ENCODE measurements at places on chromosomes 3 and 15.

GRCh38 chr3:69433121-69433968 is 47.5 kb upstream of the FRMD4B start:
- no peak for DNase-seq

DNA sequence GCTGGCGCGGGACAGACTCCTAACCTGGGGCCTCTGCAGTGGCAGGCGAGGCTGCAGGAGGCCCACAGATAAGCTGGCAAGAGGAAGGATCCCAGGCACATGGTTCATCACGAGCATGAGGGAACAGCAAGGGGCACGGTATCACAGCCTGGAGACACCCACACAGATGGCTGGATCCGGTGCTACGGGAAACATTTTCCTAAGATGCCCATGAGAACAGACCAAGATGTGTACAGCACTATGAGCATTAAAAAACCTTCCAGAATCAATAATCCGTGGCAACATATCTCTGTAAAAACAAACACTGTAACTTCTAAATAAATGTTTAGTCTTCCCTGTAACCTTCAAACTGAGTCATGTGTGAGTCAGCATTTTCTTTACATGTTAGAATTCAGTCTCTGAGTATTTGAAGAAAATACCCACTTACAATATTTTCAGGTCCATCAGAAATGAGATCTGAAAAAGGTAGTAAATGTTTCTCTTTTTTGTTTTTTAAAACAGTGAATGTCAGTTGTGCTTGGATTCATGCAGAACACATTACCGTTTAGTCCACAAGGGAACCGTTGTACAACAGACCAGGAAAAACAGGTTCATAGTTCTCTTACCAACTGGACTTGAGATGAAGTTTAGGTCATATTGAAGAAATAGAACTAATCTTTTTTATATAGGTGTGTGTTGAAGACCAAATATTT is 75.9 kb downstream of the BOC start:
- DNase-seq: peak; percentile 30

DNA sequence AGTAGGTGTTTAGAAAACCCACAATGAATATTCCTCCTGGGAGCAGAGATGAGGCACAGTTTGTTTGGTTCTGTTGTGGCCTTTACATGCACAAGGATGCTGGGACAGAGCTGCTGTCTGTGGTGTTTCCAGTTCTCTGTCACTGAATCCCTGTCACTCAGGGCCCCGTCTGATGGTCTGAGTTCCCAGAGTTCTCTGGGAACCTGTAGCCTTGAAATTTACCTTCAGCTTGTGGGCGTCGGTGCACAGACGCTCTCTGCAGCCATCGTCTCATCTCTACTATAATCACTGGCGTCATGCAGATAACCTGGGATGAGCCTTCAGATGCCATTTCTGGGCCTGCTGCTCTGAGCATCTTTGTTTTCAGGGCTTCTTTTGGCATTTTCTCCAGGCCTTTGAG is 81.9 kb downstream of the LRRK1 start:
- DNase-seq: no peak

DNA sequence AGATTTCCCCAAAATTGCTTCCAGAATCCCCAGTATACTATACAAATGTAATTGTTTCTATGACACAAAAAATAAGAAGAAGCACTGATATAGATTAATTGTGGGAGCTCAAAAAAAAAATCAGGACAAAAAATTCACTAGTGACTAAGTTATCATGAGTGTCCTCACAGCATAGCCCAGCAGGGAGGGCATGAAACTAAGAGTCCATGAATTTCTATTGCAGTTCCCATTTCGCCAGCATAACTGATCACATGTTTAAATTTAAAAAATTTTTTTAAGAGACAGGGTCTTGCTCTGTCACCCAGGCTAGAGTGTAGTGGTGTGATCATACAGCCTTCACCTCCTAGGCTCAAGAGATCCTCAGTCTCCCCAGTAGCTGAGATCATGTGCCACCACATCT is 10.6 kb downstream of the NCEH1 start:
- peak; percentile 55 for DNase-seq

DNA sequence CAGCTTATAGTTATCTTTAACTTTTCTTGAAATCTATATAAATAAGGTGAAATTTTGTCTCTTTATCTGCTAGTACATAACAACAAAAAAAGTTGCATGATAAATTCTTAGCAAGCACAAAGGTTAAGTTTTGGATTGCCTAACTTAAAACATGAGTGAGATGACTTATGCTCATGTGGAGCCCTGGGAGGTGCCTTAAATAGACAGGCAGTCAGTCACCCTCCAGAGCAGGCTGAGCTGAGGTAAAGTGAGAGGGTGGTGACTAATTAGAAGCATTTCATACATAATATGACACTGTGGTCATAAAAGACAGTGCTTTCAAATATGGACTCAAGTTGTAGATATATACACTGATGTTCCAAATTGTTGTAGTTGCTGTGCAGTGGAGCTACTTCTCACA is 14.6 kb upstream of the MME start:
- peak; percentile 91 for DNase-seq

- DNase-seq: peak; percentile 68
Observed at GRCh38 chr3:71906976-71907375, 122.0 kb upstream of the PROK2 start.

DNA sequence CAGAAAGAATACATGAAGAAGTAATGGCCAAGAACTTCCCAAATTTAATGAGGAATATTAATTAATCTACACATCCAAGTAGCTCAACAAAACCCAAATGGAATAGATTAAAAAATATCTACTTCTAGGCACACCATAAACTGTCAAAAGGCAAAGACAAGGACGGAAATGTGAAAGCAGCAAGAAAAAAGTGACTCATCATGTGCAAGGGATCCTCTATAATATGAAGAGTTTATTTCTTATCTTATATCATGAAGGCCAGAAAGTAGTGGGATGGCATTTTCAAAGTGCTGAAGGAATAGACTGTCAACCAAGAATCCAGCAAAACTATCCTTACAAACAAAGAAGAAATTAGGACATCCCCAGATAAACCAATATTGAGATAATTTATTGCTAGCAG is 73.9 kb upstream of the PRICKLE2 start:
- DNase-seq: no peak

GRCh38 chr15:37619358-37620042 is 314.9 kb upstream of the TMCO5A start:
- no peak for DNase-seq

GRCh38 chr3:112335434-112335781 is 2.5 kb downstream of the CD200 start:
- no peak for DNase-seq

DNA sequence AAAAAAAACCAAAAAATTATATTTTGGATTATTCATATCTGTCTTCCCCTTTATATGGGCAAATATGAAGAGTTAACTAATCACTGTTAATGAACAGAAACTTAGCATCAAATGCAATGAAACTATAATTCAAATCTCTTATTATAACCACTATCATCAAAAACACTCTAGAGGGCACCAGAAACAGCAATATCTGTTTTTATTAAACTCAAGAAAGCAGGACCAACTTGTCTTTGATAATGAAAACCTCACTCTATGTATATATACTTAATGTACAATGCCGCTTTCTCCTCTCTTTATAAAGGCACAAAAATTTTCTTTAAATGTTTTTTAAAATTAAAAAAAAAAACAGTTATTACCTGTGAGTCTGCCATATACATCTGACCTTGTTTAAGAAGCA is 92.7 kb downstream of the UACA start:
- no peak for DNase-seq

- no peak for DNase-seq
Observed at GRCh38 chr3:46187341-46187700, 20.8 kb downstream of the CCR1 start.

DNA sequence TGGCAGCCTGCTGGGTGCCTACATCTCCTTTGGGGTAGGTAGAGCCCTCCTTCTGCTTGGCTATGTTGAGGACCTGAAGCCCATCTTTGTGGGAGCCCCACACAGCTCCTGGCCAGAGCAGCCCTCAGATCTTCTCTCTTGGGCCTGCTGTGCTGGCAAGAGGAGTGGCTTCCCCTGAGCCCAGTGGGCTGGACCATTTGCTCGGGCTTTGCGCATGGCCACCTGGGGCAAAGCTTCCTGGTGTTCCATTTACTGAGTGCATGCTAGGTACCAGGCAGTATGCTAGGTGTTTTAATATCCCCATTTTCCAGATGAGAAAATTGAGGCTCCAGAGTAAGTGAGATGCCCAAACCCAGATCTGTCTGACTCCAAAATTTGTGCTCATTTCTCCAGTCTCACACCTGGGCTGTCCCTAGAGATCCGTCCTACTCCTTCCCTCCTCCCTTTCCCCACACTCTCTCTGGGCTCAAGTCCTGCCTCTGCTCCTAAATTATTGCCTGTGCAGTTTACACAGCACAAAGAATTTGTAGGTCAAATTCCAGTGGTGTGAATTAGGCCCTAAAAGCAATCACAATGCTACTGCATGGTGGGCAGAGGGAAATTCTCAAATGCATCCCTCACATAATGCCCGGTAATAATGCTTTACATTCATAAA is 39.7 kb downstream of the SLC28A1 start:
- no peak for DNase-seq

DNA sequence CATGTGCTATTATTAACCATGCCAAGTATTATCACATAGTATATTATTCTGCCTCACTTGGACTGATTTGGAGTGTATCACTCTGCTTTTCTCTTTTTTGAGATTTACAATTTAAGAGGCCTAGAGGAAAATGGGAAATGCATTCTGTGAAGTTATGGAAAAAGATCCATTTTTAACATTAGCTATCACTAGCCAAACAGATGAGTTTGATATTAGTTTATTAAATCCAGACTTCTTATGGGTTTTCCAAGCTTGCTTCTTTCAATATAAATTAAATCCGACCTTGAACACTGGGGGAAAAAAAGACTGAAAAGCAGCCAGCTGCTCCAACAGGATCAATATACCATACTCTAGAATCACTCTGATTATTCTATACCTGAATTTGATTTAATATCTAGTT is 30.1 kb upstream of the PLOD2 start:
- DNase-seq: no peak

GRCh38 chr3:112685420-112685819 is 44.5 kb upstream of the CCDC80 start:
- no peak for DNase-seq

GRCh38 chr3:155701882-155702465 is 42.9 kb downstream of the PLCH1 start:
- DNase-seq: peak; percentile 88

DNA sequence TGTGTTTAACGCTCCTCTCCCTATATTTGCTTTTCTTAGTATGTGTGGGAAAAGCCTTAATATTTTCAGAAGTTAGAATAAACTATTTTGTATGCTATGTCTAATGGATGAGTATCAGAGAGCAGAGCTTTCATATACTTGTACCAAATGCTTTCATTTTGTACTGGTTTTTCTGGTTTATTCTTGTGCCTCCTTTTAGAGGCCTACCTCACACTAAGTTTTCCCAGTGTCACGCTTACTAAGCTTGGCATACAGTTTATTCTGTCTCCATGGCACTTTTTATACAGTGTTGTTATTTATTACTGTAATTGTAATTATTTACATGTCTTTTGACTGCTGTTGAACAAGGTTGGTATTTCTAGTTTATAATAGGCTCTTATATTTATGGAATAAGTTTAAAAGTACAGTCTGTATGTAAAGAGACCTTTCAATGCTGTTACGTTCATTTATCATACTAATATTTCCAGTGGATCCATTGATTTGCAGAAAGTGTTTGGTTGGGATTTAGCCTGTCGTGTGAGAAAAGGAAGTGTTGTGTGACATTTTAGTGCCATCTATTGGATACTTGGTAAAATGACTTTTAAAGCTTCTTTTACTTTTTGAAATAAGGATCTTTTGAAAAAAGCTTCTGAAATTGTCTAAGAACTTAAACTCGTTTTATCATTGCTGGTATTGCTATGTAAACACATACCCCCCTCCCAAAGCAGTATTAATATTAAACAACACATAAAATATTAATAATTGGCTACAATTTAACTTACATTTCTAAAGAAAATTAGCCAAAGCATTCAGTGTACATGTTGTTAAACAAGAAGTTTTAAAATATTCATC is 5.2 kb upstream of the EBLN2 start:
- DNase-seq: peak; percentile 64

DNA sequence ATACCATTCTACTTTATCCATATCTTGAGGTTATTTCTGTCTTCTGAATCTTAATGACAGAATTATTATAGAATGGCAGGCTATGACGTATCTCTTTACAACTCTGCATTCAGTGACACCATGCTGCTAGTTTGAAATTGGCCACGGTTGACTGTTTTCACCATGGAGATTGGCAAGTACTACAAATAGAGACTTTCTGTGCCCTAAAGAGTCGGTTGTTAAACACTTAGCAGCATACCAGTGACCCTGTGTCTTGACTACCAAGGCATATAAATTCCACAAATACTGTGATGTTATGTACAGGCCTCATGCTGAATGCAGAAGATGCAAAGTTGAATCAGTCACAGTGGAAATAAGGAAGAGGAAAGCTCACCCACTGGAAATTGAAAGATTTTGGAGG is 67.0 kb upstream of the CADPS start:
- DNase-seq: no peak

DNA sequence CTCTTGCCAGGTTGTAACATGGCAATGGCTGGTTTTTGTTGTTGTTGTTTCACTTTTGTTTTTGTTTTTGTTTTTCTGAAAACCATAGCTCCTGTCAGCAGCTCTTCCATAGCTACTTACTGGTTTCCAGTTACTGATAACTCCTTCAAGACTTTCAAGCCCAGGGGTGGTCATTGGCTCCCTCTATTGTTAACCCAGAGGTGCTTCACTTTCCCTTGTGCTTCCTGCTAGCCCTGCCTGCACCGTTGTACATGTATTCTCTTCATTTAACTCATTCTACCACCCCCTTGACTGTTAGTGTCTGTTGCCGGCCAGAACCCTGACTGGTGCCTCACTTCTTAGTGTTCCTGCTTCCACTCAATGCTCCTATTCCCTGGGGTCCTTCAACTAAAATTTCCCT is 4.2 kb upstream of the TRAT1 start:
- no peak for DNase-seq

GRCh38 chr15:65952391-65953053 is 83.2 kb downstream of the RAB11A start:
- DNase-seq: peak; percentile 24

DNA sequence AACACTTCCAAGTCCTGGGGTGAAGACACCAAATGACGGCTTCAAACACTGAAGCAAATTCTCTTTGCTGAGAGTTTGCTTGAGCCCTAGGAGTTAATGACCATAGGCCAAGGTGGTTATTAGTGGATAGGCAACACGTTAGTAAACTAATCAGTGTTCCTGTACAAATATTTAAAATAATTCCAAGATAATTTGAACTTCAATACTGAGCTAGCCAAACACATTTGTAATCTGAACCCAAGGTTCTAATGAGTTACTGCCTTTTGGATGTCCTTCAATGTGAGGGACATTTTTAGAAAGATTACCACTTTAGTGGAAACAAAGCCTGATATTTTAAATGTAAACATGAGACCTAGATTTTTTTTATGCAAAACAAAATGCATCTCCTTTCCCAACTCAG is 94.6 kb downstream of the THRB start:
- DNase-seq: no peak

DNA sequence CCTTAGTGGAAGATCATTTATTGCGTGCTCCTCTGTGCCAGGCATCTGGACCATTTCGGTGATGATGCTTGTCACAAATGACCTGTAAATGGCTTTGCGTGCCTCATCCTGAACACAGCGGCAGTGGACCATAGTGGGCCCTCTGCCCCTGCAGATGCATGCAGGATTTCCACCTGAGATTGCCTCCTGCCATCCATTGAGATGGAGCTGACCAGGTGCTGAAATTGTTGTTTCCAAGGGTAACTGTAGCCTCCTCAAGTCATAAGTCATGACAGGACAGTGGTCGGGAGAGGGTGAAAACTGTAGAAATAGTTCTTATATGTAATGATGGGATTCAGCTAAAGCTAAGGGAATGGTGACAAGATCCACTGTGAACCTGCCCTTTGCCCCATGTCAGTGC is 35.5 kb downstream of the CLSTN2 start:
- DNase-seq: no peak

- peak; percentile 59 for DNase-seq
Observed at GRCh38 chr3:46393554-46394434, 13.1 kb downstream of the CCR5AS start.
